Thoracic aorta (tissue), 2 donors: ENCODE measurements at places on chromosomes 2 and 18. TPM values are rescaled to one million over a fixed set of nuclear protein-coding genes. Genes with fewer than 3 reads are reported as not detected.

Gene SLC4A3
- 6.5 TPM for total RNA-seq

Gene CERKL
- not detected for total RNA-seq

Gene ASB18
- not detected for total RNA-seq

Gene COLEC11
- total RNA-seq, result 9.4 TPM

Gene KCNIP3
- 22.1 TPM for total RNA-seq

Gene MEX3C
- total RNA-seq, result 19.0 TPM

Gene DUSP19
- 14.1 TPM for total RNA-seq

Gene APOB
- total RNA-seq, result 6.1 TPM

Gene SPR
- total RNA-seq, result 42.6 TPM

Gene CPLX4
- not detected for total RNA-seq

Gene CYS1
- 26.9 TPM for total RNA-seq

Gene KLHL41
- total RNA-seq, result 0.28 TPM

Gene CHRNG
- total RNA-seq, result not detected

Gene PCARE
- total RNA-seq, result not detected

Gene ALK
- 2.0 TPM for total RNA-seq

Gene UBE2E3
- total RNA-seq, result 49.7 TPM

Gene WNT10A
- total RNA-seq, result 1.6 TPM

Gene SPP2
- not detected for total RNA-seq

Gene DOK6
- 2.0 TPM for total RNA-seq

Gene STON1
- total RNA-seq, result 39.2 TPM

Gene EPB41L5
- 15.4 TPM for total RNA-seq

Gene ASAP2
- total RNA-seq, result 102 TPM

Gene SCN9A
- total RNA-seq, result 4.5 TPM

Gene G6PC2
- total RNA-seq, result not detected

Gene CAPG
- total RNA-seq, result 47.1 TPM

Gene CHST10
- total RNA-seq, result 8.5 TPM

Gene VWA3B
- total RNA-seq, result 0.27 TPM

Gene TDRD15
- total RNA-seq, result 0.42 TPM

Gene BBS5
- total RNA-seq, result 13.6 TPM
